ENCODE measurements at places on chromosomes 2 and 18. TPM values are rescaled to one million over a fixed set of nuclear protein-coding genes. Genes with fewer than 3 reads are reported as not detected.

The NCOA1 gene
- 22.3 TPM for total RNA-seq

DNA sequence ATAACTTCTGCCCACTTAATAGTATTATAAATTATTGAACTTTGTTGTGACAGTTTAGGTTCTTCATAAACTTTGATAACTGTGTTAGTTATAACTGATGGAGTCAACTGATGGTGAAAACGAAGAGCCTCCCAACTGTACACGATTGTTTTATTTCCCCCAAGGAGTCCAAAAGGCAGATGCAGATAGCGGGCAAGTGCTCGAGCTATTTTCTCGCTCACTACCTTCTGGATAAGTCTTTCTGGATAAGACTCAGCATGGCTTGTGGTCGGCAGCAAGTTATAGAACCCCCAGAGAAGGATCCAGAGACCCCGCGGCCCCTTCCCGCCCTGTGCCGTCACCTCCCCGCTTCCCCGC, 517 bp downstream of the GCFC2 start:
- DNase-seq, result no peak

- no peak for DNase-seq
These were observed 133.6 kb downstream of the ALK start for GRCh38 chr2:29787473-29788465.

GRCh38 chr2:219492575-219492974, 6.1 kb upstream of the GMPPA start:
- DNase-seq, result no peak

GRCh38 chr2:117411983-117412382, 402.5 kb upstream of the DDX18 start:
- peak; percentile 21 for DNase-seq

GRCh38 chr18:51622702-51623101, 425.2 kb upstream of the MEX3C start:
- no peak for DNase-seq

DNA sequence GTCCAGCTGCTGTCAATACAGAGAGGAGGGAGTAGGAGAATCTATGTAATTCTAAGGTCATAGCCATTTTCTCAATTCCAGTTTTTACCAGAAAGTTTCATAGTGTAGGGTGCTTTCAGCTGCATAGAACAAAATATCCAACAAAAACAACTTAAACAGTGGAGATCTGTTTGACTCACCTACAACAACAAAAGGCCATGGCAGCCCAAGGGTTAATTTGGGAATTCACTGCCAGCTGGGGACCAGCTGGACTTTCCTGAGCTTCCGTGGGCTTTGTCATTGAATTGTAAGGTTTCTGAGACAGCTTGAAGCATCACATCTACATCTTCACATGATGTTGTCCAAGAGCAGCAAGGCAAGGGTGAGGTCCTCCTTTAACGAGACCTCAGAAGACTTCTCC, 512.7 kb downstream of the IRS1 start:
- DNase-seq, result no peak
